ENCODE measurements at places on chromosomes 4 and X.
A peak's percentile ranks its signal among the peaks of the same experiment; 100 is the strongest.

DNA sequence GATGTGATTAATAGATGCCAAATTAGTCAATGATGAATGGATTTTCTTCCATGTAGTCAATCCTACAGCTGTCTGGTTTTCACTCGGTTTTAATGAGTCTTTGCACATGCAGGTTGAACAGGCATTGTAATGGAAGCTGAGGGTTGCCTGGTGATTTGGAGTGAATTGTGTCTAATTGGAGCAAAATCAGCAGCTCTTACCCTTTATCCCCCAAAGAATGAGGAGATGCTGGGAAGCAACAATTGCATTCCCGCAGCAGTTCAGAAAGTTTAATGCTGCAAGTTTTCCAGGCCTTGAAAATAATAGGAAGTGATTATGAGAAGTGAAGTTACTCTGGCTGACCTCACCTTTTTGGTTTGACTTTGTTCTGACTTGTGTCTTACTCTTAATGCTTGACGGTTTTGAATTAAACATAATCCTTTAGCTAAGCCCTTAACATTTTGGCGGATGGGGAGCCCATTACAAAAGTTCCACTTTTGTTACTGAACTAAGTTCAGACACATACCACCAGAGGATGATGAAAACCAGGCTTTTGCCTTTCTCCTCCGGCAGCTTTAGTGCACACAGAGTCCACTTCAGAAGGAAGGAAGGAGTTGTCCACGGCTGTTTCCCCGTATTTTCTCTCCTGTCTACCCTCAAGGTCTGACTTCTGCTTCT, 78.8 kb upstream of the TBC1D9 start:
- DNase-seq: no peak

DNA sequence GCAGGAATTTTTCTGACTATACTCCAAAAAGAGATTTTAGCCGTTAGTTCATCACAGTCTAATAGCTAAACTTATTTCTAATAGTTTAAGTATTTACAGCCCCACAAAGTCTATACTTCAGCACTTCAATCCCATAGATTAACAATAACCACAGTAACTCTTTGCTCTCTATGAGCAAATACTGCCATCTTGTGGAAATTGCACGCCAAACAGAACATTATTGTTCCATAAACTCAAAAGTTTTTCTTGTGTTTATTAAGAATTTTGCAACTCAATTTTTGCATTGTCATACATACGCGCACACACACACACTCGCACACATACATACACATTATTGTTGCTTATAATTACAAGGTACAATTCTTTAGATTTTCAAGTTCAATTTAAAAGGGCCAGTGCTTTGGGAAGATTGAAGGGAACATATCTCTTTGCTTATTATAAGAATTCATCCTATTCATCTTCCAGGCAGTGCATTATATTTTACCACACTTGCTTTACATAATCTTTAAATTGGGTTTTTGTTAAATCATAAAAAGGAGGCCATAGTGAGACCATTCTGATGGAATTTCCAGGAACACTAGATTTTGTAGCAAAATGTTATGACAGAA, 63.8 kb upstream of the ATOH1 start:
- peak; percentile 63 for DNase-seq

- no peak for DNase-seq
Observed at GRCh38 chrX:144916785-144917184, 330.5 kb upstream of the SPANXN1 start.

DNA sequence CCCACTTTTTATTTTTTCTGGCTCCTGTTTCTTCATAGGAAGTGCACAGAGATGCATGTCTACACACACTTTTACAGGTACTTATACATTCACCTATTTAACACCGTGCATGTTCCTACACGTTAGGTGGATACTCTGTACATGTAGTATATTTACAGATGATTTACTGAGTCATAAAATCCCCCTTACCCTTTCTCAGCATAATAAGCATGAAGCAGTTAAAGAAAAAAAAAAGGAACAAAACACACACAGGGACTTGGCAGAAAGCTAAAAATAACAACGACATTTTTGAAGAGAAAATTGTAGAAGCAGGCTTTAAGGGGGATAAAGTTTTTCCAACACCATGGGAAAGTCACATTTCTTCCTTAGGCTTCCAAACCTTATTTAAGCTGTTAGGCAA, 96.4 kb upstream of the IQCM start:
- DNase-seq: no peak

- peak; percentile 49 for DNase-seq
Observed at GRCh38 chr4:53706422-53707032, 115.2 kb upstream of the LNX1 start.

DNA sequence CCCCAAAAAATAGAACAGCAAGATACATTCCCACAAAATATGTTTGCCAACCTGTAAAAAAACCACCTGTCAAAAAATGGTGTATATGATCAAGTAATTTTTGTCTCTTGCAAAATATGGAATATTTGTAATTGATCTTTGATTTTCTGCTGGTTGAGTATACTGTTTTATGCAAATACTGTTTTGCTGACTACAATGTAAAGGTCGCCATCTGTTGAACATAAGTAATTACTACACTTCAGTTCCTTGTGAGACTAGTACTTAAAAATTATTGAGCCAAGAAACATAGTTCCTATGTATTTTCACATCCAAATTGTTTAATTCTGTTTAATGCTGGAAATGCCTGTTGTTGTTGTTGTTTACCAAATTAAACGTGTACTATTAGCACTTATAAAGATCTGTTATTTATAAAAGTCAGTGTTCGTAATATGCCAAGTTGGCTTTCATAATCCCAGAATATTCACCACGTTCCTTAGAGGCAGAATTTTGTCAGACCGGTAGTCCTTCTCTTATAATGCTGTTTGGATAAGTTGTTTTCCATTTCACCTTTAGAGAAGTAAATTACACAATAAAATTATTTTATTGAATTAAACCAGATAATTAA, 144.2 kb downstream of the PDLIM5 start:
- peak; percentile 71 for DNase-seq

DNA sequence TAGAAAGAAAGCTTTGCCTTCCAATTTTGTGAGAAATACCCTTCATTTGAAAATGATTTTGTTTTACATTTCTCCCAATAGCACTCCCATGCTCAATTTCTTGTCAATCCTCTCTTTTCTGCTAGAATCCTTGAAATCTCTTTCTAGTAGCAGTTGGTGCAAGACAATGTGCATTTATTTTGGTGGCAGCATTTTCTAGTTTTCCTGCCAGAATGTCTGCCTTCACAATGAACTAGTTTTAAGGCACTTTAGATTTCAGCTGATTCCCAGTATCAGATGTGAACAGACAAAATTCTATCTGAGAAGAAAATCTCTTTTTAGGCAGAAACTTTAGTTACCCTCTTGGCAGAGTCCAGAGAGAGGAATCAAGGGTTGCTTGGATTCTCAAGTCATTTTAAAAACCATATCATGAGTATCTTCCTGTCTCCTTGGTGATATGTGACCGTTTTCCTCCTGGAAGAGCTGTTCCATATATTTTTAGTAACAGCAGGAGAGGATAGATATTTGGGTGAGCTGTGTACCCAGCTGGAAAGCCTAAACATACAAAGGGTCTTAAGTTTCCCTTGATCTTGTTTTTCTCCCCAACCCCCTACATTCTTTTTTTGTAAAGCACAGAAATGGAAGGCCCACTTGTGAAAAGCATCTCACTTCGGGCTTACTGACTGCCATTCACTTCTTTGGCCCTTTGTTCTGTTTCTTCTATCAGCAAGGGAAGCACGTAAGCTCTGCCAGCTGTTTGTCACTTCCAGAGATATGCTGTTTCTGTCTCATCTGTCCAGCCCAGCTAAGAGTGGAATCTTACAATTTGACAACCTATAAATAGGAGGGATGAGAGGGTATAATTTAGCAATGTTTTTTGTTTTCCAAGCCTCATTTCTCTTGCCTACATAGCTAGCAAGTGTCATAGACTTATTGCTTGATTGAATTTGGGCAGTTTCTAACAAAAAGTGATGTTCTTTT, 38.7 kb downstream of the TSPAN7 start:
- DNase-seq: no peak

GRCh38 chr4:72971572-72971971, 97.9 kb downstream of the COX18 start:
- no peak for DNase-seq

DNA sequence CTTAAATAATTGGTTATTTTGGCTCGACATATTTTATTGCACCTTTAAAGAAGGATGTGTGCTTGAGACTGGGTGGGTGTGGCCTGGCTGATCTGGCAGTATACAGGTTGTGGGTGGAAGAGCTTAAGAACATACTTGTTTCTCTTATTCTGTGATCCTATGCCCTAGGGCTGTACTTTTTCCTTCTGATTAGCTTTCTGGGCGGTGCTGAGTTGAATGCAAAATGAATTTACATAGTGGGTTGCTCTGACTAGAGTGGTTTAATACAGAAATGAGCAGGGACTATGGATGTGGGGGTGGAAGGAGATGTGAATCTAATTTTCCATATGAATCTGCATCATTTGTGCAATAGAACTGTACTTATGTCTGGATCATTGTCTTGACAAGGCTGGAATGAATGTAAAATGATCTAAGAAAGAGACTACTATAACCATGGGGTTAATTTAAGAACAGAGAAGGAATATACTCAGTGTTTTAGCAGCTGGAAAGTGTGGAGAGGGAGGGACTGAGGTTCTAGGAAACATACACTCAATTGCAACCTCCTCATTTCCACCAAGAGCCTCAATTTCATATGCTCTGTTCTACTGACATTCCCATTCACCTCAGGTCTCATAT, 73.7 kb downstream of the RLIM start:
- DNase-seq: no peak

GRCh38 chr4:185249105-185249504, 39.7 kb downstream of the SNX25 start:
- no peak for DNase-seq

DNA sequence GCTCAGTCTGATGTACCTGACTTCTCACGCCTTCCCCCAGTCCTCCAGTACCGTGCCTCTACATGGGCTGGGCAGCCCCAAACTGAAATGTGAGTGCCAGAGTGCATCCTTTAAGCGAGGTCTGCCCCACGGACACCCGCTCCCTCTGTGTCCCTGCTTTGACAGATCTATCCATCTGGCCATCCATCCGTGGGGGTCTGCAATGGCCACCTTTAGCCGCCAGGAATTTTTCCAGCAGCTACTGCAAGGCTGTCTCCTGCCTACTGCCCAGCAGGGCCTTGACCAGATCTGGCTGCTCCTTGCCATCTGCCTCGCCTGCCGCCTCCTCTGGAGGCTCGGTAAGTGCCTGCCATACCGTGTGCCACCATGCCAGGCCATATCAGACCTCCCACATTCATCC, 827 bp downstream of the PORCN start:
- DNase-seq: no peak

DNA sequence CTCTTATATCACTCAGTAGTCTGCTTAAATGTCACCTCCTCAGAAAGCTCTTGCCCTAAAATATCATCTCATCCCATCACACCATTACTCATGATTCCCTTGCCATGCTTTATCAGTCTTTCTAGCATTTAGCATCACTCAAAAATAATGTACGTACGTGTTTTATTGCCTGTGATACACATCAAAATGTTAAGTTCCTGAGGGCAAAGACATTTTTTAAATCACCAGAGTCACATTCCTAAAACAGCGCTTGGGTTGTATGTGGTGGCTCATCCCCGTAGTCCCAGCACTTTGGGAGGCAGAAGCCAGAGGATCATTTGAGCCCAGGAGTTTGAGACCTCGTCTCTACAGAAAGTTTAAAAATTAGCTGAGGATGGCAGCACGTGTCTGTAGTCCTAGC, 21.3 kb upstream of the PDLIM5 start:
- DNase-seq: no peak

GRCh38 chrX:44744799-44745198, 99.0 kb upstream of the DUSP21 start:
- DNase-seq: no peak

DNA sequence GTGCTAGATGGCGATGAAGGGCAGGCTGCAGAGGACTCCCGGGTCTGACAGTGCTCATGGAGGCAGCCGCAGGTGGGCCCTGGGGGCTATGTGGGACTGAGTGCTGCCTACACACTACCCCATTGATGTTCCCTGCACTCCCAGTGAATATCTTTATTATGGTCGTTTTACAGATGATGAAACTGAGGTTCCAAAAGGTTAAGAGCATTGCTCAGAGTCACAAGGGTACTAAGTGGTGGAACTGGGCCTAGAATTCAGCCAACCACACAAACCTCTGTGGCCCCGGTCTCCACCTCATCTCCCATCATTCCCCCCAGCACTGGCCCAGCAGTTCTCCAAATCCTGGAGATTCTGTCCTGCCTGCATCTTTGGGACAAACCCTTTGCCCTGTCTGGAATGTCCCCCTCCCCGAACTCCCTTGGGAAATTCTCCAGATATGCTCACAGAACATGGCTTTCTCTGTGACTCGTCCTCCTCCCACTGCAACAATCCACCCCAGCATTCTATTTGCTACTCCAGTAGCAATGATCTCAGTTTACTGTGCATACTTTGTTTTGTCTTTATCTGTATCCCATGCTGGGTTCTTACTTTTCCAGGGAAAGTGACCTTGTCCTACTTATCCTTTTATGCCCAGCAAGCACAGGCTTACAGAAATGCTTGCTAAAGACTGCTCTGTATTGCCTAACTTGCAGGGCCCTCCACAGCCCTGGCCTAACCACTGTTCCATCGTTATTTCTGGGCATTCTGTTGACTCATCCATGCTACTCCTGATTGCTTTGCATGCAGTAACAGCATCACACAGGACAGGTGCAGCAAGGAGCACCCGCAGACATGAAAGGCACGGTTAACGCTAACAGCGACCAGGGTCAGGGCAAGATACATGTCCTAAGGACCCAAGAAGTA, 14.0 kb downstream of the PNMA6F start:
- DNase-seq: no peak

DNA sequence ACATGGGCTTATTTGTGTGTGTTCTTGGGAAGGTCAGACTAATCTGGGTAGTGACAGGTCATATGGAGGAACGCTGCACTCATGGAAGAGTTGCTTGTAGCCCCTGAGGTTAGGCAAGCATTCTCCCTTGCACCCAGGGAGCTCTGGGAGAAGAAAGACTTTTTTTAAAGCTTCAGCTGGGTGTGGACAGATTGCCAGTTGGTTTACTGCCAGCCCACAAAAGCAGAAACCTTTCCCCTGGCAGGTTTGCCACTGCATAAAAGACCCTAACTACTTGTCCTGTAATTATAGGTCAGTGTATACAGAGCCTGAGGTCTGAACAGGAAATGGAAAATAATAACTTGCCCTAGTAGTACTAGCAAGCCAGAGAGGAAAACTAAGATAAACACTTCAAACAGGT, 7.4 kb upstream of the NFKB1 start:
- no peak for DNase-seq

GRCh38 chrX:41692162-41692749, 3.5 kb downstream of the GPR34 start:
- no peak for DNase-seq

- no peak for DNase-seq
Observed at GRCh38 chr4:1113311-1114009, at the start of gene RNF212. TSS of gene RNF212 (minus strand) at chr4:1113564. CDS start at chr4:1113464, 100 bp downstream.

DNA sequence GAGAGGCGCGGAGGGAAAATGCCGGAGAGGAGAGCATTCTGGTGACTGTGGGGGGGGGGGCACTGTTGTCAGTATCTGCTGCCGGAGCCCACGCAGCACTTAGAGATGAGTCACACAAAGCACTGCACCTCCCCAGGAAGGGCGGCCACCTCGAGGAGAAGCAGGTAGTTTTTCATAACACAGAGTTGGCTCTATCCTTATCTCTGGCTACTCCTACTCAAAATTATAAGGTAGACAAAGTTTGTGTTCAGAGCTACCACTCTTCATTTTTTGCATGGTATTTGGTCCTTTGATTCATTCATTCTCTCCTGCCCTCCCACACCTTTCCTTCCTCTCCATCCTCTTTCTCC, 76.2 kb upstream of the SCOC start:
- no peak for DNase-seq

GRCh38 chr4:26837993-26838842, 22.4 kb upstream of the STIM2 start:
- no peak for DNase-seq
